Calu3 (cell line): ENCODE measurements at places on chromosomes 5 and 9.

DNA sequence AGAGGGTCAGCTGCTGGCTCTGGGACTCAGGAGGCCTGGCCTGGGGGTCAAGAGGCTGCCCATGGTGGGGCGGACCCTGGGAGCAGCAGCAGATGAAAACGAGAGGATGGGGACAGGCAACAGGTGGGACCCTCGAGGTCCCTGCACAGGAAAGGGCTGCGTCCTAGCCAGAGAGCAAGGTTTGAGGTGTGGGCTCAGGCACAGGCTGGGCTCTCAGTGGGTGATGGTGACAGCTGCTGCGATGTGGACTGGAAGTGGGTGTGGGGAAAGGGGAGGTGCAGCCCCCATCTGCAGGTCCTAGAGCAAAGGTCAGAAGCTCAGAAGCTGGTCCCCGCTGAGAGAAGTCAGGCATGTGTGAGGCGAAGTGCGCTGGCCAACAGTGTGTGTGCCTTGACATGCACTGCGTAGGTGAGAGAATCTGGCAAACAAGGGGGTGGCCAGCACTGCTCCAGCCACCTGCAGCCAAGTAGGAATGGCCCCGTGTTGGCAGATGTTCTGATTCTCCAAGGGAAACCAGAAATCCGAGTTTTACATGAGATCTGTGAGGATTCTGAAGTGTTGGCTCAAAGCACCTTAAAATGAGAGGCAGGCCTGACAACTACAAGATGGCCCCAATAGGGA, 85.7 kb downstream of the COL23A1 start:
- no peak for DNase-seq

DNA sequence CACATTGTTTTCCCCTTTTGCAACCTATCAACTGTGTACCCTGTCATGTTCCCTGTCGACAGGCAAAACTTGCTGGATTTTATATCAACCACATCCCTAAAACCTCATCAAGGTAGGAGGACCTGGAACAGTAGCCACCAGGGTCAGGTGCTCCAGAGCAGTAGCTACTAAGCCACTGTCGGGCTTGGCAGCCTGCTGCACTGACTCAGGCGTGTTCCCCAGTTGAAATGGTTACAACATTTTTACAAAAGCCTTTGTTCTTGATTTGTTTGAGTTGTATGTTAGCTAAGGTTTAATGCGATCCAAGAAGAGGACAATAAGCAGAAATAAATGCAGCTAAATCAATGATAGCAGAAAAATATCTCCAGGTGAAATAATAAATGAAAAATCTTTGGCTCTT, 407.4 kb upstream of the TLE4 start:
- no peak for DNase-seq

DNA sequence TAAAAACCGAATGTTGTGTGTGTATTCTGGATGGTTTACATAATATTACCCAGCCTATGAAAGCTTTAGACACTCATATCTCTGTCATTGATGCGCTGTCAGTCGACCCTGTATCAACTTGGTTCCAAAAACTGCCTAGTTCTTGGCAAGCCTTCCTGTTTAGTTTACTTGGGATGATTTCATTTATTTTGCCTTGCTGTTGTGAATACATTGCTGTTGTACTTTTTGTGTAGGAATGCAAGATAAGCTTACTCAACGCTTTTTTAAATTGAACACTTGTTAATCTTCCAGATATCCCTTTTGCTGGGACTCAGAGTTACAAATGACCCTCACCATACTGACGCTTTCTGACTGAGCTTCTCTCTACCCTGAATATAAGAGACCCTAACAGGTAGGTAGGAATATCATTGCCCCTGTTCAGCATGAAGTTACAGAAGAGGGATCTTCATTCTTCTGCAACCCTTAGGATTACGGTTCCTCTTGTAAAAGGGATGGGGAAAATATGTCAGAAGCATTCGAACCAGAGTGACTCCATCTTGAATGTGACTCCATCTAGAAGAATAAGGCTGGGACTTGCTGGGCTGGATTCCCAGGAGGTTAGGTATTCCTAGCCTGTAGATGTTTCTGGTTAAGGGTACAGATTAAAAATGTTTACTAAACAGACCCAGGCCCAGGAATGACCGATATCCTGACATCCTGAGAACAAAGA, 13.7 kb upstream of the PAIP1 start:
- no peak for DNase-seq

DNA sequence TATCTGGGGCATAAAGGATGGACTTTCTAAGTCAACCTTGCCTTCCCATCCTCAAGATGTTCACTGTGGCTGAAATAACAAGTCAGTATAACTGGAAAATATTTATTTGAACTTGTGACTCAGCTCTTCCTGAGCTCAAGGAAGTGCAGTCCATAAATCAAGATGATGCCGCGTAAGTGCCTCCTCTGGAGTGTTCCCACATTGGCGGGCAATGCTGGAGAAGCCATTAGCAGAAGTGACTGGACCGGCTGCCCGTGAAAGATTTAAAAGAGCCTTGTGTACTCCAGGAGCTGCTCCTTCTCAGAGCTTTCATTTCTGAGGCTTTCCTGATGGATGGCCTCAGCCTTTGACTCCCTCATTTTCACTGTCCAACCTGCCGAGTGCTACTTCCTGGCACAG, 17.4 kb downstream of the TMOD1 start:
- peak; percentile 16 for DNase-seq

GRCh38 chr5:56434986-56435385, 201.9 kb upstream of the ANKRD55 start:
- DNase-seq: no peak
